GM23338 (cell line): ENCODE measurements at places on chromosomes 4 and X. TPM values are rescaled to one million over a fixed set of nuclear protein-coding genes. Genes with fewer than 3 reads are reported as not detected.

DNA sequence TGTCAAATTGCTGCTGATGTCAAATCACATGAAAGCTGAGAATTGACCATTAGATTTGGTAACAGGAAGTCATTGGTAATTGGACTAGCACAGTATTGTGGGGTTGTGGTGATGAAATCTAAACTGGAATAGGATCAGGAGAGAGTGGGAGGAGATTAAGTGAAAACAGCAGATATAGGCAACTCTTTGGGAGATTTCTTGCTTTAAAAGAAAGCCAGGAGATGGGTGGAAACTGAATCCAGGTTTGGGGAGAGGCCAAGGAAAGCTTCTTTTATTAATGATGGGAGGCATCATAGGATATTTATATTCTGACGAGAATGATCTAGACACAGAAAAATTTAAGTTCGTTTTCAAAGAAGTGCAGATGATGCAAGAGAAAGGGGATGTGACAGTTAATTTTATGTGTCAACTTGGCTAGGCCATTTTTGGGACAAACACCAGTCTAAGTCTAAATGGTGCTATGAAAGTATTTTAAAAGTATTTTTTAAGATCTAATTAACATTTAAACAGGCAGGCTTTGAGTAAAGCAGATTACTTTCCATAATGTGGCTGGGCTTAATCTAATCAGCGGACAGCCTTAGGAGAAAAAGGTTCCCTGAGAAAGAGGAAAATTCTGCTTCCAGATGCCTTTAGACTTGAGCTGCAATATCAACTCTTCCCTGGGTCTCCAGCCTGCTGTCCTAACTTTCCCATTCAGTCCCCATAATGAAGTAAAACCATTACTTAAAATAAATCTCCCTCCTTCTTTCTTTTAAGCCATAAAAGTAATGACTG lies 24.7 kb downstream of the SEC24D start:
- no peak for DNase-seq

CT47A7 gene
- not detected in 2 replicates for total RNA-seq

- DNase-seq, result no peak
These were observed 3.2 kb downstream of the SPP1 start for GRCh38 chr4:87978681-87979080.

GRCh38 chr4:15575966-15576365 lies 79.2 kb downstream of the FBXL5 start:
- no peak for DNase-seq

GRCh38 chr4:133081246-133081645 lies 67.8 kb upstream of the PCDH10 start:
- DNase-seq, result peak; percentile 24

DNA sequence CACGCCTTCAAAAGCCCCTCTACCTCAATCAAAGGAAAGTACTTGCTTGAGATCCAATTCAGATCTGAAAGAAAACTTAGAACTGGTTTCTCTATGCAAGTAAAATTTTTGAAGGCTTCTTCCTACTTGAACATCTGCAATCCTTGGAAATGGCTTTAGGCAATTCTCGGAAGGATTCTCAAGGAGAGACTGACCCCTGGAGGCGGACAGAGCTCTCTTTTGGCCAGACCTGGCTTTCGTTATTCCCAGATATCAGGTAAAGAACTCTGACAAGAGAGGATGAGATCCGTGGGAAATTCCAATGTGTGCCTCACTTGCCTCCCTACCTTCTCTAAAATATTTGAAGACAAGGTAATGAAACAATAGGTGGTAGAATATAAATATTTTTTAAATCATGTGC lies 670.3 kb upstream of the FAM241A start:
- DNase-seq, result peak; percentile 85

DNA sequence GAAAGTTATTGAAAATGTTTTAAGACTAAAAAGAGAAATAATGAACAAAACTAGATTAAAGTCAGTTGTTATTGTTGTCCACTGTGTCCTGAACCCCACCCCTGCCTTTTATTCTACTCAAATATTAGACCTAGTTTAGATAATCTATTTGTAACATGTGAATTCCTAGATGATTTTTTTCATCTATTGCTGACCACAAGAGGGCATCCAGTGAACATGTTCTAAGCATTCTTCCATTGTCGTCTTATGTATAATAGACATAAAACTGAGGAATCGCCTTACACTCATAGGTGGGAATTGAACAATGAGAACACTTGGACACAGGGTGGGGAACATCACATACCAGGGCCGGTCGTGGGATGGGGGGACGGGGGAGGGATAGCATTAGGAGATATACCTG lies 36.4 kb upstream of the HPRT1 start:
- DNase-seq, result no peak

CDS1 gene
- total RNA-seq, result 20.3 and 22.6 TPM in 2 replicates

SMIM10L2A gene
- 5.0 and 5.6 TPM in 2 replicates for total RNA-seq

DNA sequence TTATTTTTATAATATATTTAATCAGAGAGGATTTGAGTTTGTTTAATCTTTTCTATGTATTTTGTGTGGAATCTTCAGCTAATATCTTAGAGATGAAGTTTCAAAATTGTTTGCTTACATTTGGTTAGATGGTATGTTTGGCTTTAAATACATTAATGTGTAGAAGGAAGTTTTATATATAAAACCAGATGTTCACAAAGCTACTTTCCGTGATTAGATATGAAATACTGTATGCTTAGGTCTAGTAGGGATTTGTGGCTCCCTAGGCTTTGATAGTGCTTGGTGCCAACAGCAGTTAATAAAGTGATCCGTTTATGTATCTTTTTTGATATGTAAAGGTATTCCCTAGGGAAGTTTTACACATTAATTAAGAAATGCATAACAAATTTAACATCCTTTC lies 223.0 kb downstream of the ARHGAP10 start:
- no peak for DNase-seq
